ENCODE measurements at places on chromosomes 11 and 22. TPM values are rescaled to one million over a fixed set of nuclear protein-coding genes. Genes with fewer than 3 reads are reported as not detected.
A peak's percentile ranks its signal among the peaks of the same experiment; 100 is the strongest.

- no peak for DNase-seq
Observed at GRCh38 chr22:38403812-38404211, 51.2 kb downstream of the KCNJ4 start.

DNA sequence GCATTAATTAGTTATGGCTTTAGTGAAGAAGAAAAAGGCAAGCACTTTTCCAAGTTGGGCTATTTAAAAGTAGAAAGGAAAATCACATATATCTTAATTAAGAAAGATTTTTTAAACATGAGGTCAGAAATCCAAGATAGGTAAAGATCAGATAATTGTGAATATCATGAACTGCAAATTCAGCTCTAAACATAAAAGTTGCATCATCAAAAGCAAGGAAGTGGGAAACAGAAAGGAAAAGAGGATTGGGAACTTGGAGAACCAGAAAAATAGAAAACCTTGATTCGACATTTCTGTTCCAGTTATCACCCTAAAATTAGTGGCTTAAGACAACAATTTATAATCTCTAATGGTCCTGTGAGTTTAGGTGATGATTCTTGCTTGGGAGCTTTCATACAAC, 17.5 kb downstream of the KBTBD3 start:
- no peak for DNase-seq

C11orf24 gene
- 54.2 TPM for total RNA-seq

SYT8 gene
- total RNA-seq: not detected

GRCh38 chr11:65552388-65552951, 5.7 kb downstream of the LTBP3 start:
- DNase-seq: no peak

DNA sequence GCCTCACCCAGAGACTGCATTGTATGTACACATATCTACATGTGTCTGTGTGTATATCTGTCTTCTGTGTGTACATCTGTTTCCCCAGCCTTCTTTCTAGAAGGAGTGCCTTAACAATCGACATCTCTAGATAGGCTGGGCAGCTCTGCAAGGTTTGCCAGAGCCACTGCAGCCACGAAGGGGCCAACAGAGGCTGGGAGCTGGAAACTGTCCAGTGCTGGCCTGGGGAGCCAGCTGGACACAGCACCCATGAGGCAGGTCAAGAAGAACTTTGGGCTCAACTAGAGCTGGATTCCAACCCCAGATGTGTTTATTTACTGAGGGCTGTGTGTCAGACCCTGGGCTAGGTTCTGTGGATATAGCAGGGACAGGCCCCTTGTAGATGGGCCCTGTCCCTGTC, 3.3 kb downstream of the SGSM1 start:
- no peak for DNase-seq

DNA sequence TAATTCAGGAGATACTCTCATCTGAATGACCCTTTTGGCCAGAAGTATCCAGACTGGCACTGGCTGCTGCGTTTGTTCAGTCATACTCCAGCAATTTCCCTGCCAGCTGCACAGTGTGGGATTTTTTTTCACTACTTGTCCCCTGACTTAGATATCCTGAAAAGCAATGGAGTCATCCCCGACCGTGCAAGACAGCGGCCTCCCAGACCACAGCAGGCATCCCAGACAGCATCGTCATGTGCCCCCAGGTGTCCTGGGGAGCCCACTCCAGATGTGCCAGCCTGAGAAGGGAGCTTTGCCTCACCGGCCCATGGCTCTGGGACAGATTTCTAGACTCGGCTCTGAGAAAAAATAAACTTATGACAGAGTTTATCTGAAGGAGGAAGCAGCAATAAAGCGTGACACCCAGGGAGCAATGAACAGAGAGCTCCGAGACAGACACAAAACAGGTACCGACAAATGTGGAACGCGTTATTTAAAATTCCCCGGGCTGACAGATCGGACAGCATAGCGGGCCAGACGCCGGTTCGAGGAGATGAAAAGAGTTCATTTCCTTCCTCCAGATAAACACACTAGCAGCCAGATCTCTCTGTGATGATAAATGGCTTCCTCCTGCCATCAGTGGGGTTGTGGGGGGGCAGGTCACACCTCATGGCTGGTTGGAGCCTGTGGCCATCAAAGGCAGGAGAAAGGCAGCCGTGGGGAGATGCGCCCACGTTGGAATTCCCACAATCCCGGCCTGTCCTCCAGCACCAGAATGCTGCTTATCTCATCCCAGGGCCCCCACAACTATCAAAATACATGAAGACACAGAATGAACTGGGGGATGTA, 106.4 kb upstream of the FGF3 start:
- DNase-seq: no peak

DNA sequence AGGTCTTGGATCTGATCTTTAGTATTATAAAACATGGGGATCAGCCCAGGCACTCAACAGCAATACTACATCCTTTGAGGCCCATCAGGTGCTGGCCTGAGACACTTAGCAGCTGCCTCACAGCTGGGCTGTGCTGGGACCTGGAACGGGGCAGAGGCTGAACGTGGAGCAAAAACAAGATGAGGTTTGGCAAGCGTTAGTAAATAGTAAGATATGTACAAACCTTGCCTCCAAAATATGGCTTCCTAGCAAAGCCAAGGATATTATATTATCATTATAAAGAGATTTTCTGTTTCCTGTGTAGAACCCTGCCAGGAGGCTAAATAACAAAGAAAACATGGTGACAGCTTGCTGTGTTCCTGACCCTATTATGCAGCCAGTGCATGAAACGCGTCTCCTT, 60.0 kb upstream of the SPON1 start:
- no peak for DNase-seq

GRCh38 chr11:117996058-117996457, 9.9 kb downstream of the IL10RA start:
- no peak for DNase-seq

MMP12 gene
- total RNA-seq: not detected

DNA sequence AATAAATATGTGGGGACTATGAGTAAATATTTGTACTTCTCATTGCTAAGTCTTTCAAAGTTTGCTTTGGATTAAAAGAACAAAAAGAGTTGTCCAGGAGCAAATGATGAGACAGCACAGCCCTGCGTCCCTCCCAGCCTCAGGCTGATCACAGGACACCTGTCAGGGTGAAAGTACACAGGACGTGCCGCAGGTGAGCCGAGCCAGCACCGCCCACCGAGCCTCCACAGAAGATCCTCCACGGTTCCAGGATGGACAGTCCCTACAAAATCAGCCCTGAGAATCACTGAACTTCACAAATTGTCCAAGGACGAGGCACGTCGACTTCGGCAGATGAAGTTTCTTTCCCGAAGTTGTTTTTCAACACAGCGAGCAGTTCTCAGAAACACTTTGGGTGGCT, 661.5 kb downstream of the BRD1 start:
- no peak for DNase-seq

GRCh38 chr11:62860835-62861563, 19.7 kb upstream of the SLC3A2 start:
- no peak for DNase-seq

GRCh38 chr22:24580276-24580675, 12.6 kb downstream of the LRRC75B start:
- DNase-seq: no peak

DNA sequence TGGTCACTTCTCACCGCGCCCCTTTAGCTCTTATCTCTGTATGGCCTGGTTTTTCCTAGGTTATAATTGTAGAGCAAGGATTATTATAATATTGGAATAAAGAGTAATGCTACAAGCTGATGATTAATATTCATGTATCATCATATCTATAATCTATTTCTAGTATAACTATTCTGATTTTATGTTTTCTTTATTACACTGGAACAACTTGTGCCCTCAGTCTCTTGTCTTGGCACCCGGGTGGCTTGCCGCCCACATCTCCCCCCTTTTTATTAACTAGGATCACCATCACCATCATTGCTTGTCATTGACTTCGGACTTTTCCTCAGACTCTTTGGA, 11.0 kb downstream of the OR52K1 start:
- no peak for DNase-seq

GRCh38 chr11:62137881-62138629, 14.2 kb downstream of the INCENP start:
- no peak for DNase-seq

DNA sequence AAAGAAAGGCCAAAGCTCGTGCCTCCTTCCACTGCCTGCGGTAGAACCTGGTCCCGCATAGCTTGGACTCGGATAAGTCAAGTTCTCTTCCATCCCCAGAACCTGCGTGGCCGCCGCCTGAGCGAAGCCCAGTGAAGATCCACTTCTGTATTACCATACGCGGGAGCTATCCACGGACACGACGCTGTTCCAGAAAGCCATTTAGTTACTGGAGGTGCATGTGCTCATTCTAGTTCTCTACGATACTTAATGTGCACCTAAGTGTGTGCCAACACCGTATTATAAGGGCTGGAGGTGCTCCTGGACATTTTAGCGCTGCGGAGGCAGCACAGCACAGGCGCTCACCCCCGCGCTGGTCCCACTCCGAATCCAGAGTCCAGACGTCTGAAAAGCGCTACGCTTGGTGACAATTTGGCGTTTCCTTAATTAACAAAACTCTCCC, 1.4 kb downstream of the WT1 start:
- no peak for DNase-seq

OR5P2 gene
- total RNA-seq: not detected

SYT7 gene
- 4.1 TPM for total RNA-seq

DNA sequence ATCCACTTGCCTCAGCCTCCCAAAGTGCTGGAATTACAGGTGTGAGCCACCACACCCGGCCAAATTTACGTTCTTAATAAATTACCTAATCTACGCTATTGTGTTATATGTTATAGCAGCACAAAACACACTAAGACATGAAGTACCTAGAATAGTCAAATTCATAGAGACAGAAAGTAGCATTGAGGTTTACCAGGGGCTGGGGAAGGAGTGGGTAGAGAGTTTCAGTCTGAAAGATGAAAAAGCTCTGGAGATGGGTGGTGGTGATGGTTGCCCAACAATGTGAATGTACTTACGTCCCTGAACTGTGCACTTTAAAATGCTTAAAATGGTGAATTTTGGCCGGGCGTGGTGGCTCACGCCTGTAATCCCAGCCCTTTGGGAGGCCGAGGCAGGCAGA, 65.7 kb upstream of the NUP50 start:
- no peak for DNase-seq

DNA sequence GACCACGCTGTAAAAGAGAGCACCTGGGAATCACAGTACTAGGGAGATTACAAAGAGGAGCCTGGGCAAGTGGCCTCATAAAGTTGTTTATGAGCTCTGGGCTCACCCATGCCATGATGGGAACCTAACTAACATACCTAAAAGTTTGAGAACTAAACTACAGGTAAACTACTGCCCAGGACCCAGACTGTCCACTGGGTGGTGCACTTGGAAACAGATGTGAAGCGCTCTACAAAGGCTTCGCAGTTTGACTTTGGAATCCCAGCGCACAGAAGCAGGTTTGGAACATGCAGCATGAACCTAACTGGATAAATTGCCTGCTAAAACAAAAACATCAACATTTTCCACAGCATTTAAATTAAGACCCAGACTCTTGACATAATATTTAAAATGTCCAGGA, 418.6 kb downstream of the FAM181B start:
- DNase-seq: peak; percentile 20

POLD4 gene
- 7.1 TPM for total RNA-seq

DNA sequence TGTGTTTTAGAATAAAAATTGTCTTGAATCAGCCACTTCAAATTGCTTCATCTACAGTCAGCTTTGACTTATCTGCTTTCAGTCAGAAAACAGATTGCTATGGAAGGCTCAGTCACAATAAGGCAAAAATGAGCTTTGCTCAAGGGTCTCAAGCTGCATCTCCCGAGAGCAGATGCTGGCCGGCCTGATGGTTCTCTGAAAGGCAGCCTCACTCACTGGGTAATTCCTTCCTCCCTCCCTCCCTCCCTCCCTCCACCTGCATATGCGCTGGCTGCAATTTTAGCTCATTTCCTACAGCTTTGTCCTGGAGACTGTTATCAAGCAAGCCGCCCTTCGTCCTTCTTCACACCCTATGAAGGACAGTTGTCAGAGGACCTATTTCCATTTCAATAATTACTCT, 1.6 kb upstream of the IZUMO1R start:
- DNase-seq: no peak

MFRP gene
- total RNA-seq: not detected

DNA sequence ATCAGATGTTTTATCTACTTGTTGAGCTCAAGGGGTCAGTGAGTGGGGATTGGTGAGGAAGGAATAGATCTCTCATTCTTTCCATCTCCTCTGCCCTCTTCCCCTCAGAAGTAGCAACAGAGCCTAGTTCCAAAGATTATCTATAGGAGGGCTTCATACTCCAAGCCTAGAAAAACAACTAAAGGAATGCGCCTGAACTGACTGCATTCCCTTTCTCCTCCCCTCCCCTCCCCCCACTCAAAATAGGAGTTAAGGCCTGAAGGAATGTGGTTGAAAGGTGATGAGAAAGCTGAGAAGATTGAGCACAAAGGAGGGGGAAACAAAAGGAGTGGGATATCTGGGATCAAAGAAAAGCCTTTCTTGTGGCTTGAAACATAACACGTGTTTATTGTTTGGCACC, 10.5 kb downstream of the EMSY start:
- DNase-seq: no peak

OR51E2 gene
- not detected for total RNA-seq

TRIM48 gene
- total RNA-seq: not detected

DNA sequence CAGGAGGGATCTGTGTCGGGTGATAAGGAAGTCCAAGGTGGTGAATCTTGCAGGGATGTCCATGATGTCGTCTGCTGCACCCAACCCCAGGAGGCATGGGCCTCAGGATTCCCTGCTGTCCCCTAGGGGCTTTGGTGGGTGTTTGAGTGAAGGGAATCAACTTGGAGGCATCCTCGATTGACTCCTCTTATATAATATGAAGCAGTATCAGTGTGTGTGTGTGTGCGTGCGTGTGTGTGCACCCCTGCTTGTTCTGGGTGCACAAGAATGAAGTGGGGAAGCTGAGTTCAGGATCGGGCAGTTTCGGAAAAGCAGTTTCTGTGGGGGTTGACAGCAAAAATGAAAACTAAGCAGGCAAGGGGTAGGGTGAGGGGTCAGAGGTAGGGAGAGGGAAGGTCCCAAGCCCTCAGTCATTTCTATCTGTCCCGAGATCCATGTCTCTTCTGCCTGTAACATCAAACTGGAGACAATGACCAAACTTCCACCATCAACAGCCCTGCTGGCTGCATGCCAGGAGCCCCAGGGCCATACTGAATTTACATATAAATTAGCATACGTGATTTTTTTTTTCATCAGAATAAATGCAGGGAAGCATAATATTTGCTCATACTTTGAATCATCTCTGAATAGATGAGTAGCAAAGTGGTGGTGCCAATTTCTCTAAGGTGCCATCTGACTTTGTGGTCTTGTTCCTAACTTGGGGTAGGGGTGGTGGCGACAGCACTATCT, 2.0 kb downstream of the NTM start:
- no peak for DNase-seq
